Naive thymus-derived CD4-positive, alpha-beta T cell (primary cell): ENCODE measurements at places on chromosomes 5 and 9. TPM values are rescaled to one million over a fixed set of nuclear protein-coding genes. Genes with fewer than 3 reads are reported as not detected.

DNA sequence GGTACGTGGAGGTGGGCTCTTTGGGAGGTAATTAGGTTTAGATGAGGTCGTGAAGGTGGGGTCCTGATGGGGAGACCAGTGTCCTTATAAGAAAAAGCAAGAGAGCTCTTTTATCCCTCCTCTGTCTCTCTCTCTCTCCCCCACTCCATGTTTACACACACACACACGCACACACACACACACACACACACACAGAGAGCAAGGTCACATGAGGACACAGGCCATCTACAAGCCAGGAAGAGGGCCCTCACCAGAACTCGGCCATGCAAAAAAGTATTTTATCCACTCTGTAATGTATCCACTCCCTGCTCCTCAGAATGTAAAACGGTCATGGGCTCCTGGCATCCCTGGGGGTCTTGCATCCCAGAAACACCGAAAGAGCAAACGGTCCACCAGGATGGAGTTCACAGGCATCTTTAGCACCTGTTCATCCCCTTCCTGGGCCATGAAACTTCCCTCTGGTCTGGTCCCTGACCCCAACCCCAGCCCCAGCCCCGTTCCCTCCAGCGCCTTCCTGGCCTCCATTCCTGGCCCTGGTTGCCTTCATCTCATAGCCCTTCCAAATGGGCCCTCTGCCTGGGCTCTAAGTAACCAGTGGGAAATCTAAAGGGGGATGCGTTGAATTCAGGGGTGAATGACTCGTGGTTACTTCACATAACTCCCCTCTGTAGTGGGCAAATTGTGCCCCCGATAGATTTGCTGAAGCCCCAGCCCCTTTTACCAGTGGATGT lies 88.8 kb downstream of the NSUN2 start:
- no peak overlapping the region for H3K27ac ChIP-seq
- no peak for DNase-seq
- no peaks in the 10 kb centered on the region for H3K4me1 ChIP-seq
- no peak overlapping the region for H3K4me3 ChIP-seq
- no peaks in the 10 kb centered on the region for H3K36me3 ChIP-seq
- no peaks in the 10 kb centered on the region for H3K27me3 ChIP-seq

DNA sequence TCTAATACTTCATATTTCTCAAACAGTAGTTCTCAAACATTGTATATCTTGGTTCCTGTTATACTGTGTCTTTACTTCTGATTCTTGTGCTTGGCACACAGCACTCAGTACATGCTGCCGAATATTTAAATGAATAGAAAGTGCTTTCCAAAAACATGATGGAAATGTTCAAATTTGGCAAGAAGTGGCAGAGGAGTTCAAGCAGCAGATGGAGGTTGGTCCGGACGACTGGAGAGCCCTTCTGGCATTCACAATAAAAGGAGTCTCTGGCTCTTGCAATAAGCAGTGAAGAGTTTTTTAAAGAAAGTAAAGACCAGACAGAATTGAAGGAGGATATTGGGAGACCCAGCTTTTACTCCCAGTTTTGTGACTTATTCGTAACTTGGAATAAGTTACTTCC lies 36.3 kb downstream of the TSTD2 start:
- peaks cover 4% of the 10 kb centered on the region for H3K4me1 ChIP-seq
- no peaks in the 10 kb centered on the region for H3K36me3 ChIP-seq
- no peak overlapping the region for H3K27ac ChIP-seq
- DNase-seq, result no peak
- no peaks in the 10 kb centered on the region for H3K27me3 ChIP-seq
- no peak overlapping the region for H3K4me3 ChIP-seq

GRCh38 chr5:10420932-10421331 lies 20.7 kb upstream of the ROPN1L start:
- H3K27me3 ChIP-seq, result no peaks in the 10 kb centered on the region
- H3K36me3 ChIP-seq, result peaks cover 10% of the 10 kb centered on the region
- H3K27ac ChIP-seq, result no peak overlapping the region
- H3K4me1 ChIP-seq, result peaks cover 21% of the 10 kb centered on the region

The OR2K2 gene
- total RNA-seq, result not detected

- no peak for DNase-seq
- H3K27me3 ChIP-seq, result no peaks in the 10 kb centered on the region
- H3K36me3 ChIP-seq, result no peaks in the 10 kb centered on the region
- H3K4me3 ChIP-seq, result no peak overlapping the region
- no peaks in the 10 kb centered on the region for H3K4me1 ChIP-seq
- no peak overlapping the region for H3K27ac ChIP-seq
Measured at GRCh38 chr9:17900606-17901005, 321.7 kb downstream of the SH3GL2 start.

DNA sequence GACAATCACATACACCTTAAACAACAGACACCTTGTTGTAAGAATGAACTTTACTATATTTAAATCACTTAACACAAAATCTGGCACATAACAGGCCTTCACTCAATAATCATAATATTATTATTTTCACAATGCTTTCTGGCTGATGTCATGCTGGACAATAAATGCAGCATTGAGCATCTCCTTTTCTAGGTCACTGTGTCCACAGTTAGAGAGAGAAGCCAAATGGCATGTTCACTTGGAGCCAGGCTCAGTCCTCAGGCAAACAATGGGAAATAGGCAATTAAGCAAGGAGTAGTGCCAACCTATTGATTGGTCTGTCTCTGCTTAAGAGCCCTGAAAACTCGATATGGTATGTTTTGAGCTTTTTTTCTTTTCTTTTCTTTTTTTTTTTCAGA lies 50.6 kb upstream of the KLF4 start:
- H3K27me3 ChIP-seq, result no peaks in the 10 kb centered on the region
- no peak overlapping the region for H3K4me3 ChIP-seq
- no peaks in the 10 kb centered on the region for H3K4me1 ChIP-seq
- H3K27ac ChIP-seq, result no peak overlapping the region
- H3K36me3 ChIP-seq, result no peaks in the 10 kb centered on the region

The CA9 gene
- not detected for total RNA-seq
